ENCODE measurements at places on chromosomes 4 and X. TPM values are rescaled to one million over a fixed set of nuclear protein-coding genes. Genes with fewer than 3 reads are reported as not detected.
A peak's percentile ranks its signal among the peaks of the same experiment; 100 is the strongest.

DNA sequence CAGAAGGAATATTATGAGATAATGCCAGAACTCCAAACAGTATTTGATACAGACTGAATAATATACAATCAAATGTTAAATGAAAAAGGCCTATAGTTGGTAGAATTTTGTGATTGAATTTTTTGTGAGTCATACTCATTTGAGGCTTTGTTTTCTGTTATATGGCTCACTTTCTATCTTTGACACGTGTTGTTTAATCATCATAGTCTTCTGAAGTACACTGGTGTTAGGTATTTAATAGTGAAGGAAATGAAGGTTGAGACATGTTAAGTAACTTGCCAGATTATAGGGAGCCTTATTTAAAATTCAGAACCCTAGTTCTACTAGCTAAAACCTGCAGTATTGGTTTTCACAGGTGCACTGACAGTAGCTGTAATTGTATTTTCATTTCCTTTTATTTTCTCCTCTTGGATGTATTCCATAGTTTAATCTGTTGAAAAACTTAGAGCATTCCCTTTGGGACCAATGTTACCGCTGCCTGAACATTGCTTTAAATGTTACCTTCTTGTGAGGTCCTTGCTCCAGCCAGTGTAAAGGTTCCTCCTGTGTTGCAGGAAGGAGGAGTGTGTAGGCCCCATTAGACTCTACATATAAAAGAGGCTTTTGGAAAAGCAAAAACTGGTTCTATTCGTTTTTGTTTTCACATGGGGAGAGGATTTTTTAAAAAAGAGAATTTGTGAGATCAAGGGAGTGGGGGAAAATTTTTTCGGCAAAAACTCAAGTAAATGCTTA lies 224.1 kb downstream of the ARHGAP10 start:
- no peak for DNase-seq

The SPANXB1 gene
- not detected for total RNA-seq

The FDCSP gene
- total RNA-seq: not detected

The C4orf54 gene
- total RNA-seq: 0.63 TPM

DNA sequence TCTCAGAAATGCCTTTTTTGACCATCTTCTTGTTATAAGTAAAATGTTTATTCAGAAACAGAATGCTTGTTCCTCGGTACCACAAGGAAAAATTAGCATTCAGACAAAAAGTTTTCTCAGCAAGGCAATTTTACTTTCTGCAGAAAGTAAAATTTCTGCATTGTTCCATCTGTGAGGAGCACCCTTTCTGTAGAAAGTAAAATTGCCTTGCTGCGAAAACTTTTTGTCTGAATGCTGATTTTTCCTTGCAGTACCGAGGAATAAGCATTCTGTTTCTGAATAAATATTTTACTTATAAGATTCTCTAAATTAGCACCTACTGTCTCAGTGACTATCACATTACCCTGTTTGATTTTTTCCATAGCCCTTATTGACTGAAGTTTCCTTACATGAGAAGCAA lies 24.8 kb downstream of the ITGB1BP2 start:
- DNase-seq: no peak

- DNase-seq: no peak
Measured at GRCh38 chr4:156620786-156621185, 350.8 kb downstream of the PDGFC start.

DNA sequence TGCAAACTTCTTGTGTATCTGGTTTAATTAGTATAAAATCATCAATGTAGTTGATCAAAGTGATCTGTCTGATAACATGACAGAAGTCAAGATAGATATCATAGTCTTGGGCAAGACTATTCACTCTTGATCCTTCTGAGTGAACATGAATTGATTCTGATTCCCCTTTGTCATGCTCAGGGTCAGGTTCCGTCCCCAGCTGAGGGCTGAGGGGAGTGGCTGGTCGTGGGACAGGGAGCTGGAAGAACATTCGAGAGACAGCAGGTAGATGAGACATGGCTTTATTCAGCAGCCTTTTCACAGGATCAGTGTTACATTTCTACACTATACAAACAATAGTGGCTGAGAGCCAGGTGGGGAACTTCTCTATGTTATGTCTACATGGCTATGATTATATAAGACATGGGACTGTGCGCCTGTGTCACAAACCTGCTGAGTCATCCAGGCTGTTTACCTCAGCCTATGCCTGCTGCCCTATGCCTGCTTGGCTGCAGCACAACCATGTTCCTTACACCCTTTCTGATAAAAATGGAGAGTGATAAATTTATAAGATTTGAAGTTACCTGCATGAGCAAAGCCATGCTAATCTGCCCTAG lies 586.9 kb upstream of the NR3C2 start:
- DNase-seq: no peak

The GAGE12F gene
- not detected for total RNA-seq

DNA sequence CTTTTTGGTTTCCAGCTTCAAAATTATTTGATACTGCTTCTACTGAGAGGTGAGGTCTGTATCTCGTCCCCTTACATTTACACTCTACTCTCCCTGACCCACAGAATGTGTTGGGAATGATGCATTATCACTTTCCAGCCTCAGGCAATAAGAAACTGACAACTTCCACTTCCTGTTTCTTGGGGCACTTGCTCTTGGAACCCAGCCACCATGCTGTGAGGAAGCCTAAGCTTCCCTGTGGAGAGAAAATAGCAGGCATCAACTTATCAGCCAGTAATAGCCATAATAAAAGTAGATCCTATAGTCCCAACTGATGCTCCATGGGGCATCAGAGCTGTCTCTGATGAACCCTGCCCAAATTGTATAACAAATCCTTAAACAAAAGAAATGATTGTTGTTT lies 32.6 kb downstream of the RELL1 start:
- no peak for DNase-seq

DNA sequence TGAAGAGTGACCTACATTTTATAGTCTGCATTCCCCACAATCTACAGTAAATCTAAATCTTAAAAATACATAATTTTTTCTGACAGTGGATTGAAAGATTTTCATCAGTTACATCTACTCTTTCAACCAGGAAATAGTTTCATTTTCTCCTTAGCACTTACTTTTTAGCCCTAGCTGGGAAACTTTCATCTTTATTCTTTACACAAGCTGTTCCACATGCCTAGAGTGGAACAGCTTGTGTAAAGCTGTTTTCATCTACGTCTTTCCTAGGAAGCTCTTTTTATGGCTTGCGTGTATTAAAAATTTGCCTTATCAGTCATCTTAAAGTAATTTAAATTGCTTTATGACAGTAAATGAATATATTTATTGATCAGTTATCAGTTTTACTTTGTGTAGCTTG lies 40.5 kb downstream of the RBPJ start:
- no peak for DNase-seq

DNA sequence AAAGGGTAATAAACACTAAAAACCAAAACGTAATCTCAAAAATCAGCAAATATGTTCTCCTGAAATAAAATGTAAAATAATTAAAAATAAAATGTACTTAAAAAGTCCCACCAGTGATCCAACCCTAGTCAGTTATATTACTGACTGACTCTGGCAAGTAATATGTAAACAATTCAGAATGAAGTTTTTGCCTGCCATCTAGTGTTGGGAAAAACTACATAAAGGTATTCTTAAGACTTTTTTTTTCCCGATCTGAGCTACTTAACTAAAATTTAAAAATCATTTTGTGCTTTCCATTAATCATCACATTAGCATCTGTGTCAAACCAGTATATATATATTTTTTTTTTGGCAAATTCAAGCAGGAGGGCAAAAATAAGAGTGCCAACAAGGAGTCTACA lies 24.0 kb downstream of the RCHY1 start:
- DNase-seq: no peak

- no peak for DNase-seq
Measured at GRCh38 chr4:148964456-148964855, 522.2 kb upstream of the NR3C2 start.

GRCh38 chr4:140641105-140641555 lies 72.4 kb upstream of the UCP1 start:
- DNase-seq: no peak

The ITM2A gene
- not detected for total RNA-seq

DNA sequence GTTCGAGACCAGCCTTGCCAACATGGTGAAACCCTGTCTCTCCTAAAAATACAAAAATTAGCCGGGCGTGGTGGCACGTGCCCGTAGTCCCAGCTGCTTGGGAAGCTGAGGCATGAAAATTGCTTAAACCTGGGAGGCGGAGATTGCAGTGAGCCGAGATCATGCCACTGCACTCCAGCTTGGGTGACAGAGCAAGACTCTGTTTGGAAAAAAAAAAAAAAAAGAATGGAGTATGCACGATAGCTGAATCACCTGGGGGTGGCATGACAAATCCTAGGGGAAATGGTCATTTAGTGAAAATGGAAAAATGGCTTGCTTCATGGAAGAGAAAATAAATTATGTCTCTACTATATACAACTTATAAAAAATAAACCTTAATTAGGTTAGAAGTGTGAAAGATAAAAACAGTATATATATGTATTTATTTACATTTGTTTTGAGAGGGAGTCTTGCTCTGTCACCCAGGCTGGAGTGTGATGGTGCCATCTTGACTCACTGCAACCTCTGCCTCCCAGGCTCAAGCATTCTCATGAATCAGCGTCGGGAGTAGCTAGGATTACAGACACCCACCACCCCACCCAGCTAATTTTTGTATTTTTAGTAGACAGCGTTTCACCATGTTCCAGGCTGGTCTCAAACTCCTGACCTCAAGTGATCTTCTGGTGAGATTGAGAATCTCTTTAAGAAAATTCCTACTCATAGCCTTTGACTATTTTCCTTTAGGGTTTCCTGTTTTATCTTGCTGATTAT lies 19.3 kb upstream of the ING2 start:
- no peak for DNase-seq

The CYBB gene
- total RNA-seq: 0.24 TPM

The GPR82 gene
- total RNA-seq: not detected

The LDB2 gene
- total RNA-seq: 8.0 TPM

GRCh38 chr4:139809757-139810140 lies 144.1 kb downstream of the MGST2 start:
- DNase-seq: no peak

DNA sequence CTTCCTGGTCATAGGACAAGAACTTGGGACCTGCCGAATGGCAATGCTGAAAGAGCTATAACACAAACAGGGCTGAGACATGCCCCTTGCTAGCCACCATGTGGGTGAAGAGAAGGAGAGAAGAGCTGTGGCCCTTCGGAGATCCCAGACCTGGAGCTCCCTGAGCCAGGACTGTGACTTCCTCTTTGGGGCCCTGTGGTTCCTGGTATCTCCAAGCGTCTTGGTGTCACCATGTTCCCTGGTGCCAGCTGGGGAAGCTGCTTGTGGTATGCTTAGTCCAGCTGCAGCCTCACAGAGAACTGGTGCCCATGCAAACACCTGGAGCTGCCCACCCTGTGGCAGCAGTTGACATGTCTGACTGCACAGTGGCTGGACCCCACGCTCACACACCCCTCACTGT lies 68.5 kb downstream of the NDNF start:
- no peak for DNase-seq

The LONRF3 gene
- 1.1 TPM for total RNA-seq

The SORCS2 gene
- total RNA-seq: 0.05 TPM

DNA sequence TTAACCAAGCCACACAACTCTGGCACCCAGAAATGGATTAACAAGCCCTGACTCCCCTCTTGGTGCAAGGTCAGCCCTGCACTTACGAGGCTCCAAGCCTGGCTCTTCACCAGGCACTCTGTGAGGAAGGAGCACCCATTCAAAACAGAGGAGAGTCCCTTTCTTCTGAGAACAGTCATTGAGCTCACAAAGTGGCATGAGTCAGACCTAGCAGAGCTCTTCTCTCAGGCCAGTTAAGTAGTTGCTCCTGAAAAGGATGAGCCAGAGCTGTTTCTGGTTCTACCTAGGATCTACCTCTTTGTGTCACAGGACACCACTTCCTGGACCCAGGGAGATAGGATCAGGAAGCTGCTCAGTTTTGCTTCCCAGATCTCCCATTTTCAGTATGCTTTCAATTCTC lies 48.2 kb downstream of the EVC2 start:
- DNase-seq: no peak

GRCh38 chr4:23166407-23166806 lies 473.7 kb downstream of the GBA3 start:
- no peak for DNase-seq

The DIPK2B gene
- not detected for total RNA-seq

The TCEAL7 gene
- not detected for total RNA-seq

- no peak for DNase-seq
Measured at GRCh38 chr4:1668488-1668840, 15.6 kb downstream of the FAM53A start.

The RTL9 gene
- 0.11 TPM for total RNA-seq

DNA sequence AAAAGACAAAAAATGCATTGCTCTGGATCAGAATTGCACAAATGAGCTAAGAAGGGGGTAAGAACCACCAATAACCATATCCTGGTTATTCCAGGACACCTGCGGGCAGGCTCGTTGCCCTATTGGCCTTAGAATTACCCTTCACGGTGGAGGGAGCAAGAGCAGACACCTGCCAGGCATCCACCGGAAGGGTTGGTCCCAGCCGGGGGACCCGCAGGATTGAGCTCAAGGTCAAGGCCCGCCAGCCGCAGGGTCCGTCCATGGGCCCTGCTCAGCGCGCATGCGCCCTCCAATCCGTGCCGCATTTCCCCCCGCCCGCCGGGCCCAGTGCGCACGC lies 575 bp downstream of the SLC25A6 start:
- no peak for DNase-seq

The CXCL1 gene
- total RNA-seq: 0.38 TPM

The F11 gene
- not detected for total RNA-seq

GRCh38 chr4:128468123-128468989 lies 180.7 kb upstream of the PGRMC2 start:
- peak; percentile 59 for DNase-seq

DNA sequence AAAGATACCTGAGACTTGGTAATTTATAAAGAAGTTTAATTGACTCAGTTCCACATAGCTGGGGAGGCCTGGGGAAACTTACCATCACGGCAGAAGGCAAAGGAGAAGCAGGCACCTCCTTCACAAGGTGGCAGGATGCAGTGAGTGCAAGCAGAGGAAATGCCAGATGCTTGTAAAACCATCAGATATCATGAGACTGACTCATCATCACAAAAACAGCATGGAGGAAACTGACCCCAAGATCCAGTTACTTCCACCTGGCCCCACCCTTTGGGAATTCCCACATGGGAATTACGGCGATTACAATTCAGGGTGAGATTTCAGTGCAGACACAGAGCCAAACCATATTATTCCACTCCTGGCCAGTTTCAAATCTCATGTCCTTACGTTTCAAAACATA lies 514.7 kb upstream of the SPANXN1 start:
- no peak for DNase-seq

GRCh38 chrX:38864165-38864564 lies 62.9 kb downstream of the MID1IP1 start:
- DNase-seq: no peak

DNA sequence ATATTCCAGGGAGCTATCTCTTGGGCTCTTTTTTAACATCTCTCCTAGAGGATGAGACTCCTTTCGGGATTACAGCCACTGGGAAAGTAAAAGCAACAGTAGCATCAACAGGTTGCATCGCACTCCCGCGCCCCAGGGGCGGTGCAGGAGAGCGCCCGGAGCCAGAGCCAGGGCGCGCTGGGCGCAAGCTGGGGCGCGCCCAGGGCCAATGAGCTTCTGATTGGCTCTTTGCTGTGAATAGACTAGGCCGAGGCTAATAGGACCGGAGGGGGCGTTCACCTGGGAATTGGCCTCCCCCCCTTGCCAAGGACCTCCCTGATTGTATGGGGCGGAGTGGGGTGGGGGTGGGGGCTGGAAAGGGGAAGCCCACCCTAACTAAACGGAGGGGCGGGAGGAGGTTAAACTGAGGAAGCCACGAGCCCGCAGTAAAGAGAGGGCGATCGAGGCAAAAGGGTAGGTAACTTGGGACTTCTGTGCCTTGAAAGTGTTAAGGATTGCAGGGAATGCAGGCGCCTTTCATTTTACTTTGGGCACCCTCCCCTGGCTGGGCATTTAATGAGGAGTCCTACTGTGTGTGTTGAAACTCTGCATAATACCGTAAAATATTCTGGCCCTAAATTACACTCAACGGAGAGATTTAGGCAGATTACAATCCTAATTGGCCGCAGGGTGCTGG lies 1.1 kb upstream of the ATOH1 start:
- DNase-seq: no peak

Data from SJSA1 (cell line).